GM12865 (cell line): ENCODE measurements at places on chromosomes 5 and 9.
A peak's percentile ranks its signal among the peaks of the same experiment; 100 is the strongest.

DNA sequence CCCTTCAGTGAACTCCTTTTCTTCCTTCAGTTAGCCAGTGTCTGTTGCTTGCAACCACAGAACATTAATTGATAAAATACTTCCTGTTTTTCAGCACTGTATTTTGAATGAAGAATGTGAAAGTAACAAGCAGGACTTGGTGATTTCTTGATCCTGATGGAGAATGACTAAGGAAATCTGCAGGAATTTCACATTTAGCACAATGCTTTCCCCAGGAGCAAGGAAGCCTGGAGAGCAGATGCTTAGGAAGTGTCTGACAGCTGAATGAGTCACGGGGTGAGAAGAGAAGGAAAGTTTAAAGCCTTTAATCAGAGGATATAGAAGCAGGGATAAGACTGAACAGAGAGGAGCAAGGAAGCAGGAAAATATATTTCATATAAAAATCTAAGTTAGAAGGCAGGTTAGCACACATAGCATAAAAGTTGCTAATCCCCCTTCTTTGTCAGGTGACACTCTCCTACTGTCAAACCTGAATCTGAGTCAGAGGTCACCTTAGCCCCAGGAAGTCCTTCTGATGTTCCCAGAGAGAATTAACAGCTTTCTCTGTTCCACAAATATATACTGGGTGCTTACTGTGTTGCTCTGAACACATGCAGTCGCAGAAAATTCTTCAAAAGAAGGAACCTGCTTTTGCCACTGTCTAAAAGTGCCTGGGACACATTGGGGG is 59.7 kb downstream of the GNA14 start:
- DNase-seq: no peak

- DNase-seq: no peak
These were observed 30.8 kb upstream of the ALDH1A1 start for GRCh38 chr9:72983512-72984225.

GRCh38 chr5:135039271-135040033 is 5.4 kb upstream of the PITX1 start:
- no peak for DNase-seq

- DNase-seq: no peak
These were observed 124.7 kb downstream of the GALNT10 start for GRCh38 chr5:154315196-154315595.

GRCh38 chr9:13140843-13141592 is 138.5 kb downstream of the MPDZ start:
- DNase-seq: no peak

DNA sequence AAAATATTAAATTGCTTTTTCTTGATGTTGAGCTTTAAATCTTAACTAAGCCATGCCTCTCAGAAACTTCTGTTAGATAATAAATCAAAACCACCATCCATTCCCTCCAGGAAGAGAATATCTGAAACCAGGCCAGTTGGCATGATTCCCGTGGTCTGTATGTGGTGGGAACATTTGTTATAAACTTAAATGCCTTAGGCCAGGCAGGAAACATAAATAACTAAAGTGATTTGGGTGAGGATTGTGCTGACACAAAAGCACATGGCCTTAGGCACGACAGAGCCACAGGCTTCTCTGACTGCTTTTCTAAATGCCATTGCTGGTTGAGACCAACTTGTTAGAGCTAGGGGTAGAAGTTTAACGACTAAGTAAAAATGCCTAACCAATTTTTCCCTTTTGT is 255.9 kb downstream of the GABRG2 start:
- no peak for DNase-seq

GRCh38 chr9:130069048-130069447 is 15.3 kb downstream of the GPR107 start:
- DNase-seq: no peak

DNA sequence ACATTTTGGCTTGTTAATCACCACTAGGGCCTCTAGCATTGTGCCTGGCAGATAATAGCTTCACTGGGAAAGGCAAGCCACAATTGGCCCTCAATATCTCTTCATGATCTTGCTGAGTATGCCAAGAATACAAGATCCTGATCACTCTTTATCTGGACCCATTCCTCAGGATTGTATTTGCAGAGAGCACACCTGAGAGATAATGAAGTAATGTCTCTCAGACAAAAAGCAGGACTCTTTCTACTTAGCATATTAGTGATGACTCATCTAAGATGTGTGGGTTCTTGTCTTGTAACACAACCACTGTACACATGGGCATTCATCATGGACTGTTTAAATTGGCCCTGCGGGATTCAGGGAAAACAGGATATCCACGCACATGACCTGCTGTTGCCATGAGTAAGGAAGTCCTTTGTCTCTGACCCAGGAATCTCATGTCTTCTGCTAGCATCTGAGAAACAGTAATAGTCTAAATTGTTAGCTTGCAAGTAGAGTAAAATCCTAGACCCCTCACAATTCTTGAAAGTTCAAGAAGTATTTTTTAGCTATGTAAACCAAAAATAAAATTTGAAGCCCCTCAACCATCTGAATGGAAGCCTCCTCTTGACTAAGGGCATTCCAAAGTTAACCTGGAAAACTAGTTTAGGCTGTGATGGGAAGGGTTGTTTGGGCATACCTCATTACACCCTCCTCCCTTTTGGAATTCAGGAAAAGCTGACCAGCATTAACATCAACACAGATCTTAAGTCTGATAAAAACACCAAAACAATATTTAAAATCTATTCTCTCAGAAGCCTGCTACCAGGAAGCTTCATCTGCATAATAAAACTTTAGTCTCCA is 28.0 kb upstream of the NFIL3 start:
- DNase-seq: no peak

- no peak for DNase-seq
These were observed 724.3 kb downstream of the PRELID2 start for GRCh38 chr5:145110834-145111233.

GRCh38 chr5:100270023-100270771 is 265.0 kb upstream of the FAM174A start:
- DNase-seq: no peak

DNA sequence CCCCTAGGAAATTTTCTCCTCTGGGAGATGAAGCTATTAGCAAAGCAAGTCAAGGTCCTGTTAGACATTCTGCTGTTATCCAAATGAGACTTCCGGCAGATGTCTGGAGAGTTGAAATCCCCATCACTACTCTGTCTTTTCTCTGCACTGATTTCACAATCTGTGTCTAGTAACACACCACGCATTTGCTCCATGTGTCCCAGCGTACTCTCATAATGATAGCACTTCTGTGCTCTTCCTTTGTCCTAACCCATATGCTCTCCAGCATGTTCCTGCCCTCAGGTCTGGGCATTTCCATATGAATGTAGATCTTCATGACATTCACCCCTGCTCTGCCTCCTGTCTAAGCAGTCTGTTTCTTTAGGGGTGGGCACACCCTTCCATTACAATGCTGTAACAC is 1949.0 kb upstream of the WWC1 start:
- DNase-seq: no peak

DNA sequence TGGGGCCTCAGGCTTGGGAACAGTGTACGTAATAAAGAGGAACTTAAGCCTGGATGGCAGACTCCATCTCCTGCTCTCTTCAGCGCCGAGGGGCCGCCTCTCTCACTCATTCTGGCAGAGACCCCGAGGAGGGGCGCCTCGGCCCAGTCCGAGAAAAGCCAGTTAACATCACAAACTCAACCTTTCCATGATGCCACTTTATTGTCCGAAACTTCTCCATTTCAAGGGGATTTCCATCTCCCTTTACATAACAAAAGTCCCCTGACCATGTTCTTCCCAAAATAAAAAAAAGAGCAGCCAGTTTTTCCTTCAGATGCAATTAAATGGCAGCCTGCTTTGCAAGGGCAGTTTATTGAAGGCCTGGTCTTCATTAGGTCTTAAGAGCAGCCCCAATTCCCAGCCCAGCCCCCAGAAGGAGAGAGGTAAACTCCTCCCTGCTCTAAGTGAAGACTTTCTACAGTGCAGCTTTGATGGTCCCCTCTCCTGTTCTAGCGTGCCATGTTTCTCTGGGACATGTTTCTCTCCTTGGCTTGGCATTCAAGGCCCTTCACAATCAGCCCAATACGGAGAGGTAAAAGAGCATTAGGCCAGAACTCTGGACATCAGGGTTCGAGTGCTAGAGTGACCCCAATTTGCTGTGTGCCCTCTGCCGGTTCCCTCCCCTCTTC is 19.5 kb upstream of the RAB14 start:
- DNase-seq: no peak

GRCh38 chr9:112111461-112111860 is 63.6 kb downstream of the SUSD1 start:
- no peak for DNase-seq

GRCh38 chr5:150656191-150657132 is 4.6 kb upstream of the MYOZ3 start:
- peak; percentile 79 for DNase-seq

DNA sequence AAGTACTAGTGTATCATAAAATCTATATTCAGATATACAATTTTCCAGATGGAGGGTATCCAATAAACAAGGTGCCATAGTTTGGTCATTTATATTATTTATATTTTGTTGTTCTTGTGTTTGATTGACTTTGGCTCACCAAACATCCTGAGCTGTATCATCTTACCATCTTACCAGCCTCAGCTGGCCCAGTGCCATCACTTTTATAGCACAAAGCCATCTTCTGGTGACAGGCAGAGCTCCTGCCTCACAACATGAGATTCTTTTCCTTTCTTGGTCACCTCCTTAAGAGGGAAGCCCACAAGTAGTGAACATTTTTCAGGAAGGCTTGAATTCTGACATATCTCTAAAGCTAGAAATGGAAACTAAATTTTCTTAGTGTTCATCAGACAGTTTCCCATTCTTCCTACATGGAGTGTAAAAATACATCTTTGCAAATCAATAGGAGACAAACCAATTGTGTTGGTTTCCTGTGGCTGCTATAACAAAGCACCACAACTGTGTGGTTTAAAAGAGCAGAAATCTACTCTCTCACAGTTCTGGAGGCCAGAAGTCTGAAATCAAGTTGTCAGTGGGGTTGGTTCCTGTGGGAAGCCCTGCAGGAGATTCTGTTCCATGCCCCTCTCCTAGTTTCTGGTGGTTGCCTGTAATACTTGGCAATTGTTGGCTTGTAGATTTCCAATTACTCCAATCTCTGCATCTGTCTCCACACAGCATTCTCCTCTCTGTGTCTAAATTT is 341.8 kb downstream of the MAN2A1 start:
- no peak for DNase-seq

DNA sequence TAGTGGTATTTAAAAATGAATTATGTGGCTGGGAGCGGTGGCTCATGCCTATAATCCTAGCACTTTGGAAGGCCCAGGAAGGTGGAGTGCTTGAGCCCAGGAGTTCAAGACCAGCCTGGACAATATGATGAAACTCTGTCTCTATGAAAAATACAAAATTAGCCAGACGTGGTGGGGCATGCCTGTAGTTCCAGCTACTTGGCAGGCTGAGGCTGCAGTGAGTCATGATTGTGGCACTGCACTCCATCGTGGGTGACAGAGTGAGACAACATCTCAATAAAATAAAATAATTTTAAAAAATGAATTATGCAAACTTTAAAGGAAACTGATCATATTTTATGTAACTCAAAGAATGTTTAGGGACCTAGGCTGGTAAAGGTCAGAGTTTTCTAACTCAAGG is 310.8 kb upstream of the DMRT1 start:
- no peak for DNase-seq

DNA sequence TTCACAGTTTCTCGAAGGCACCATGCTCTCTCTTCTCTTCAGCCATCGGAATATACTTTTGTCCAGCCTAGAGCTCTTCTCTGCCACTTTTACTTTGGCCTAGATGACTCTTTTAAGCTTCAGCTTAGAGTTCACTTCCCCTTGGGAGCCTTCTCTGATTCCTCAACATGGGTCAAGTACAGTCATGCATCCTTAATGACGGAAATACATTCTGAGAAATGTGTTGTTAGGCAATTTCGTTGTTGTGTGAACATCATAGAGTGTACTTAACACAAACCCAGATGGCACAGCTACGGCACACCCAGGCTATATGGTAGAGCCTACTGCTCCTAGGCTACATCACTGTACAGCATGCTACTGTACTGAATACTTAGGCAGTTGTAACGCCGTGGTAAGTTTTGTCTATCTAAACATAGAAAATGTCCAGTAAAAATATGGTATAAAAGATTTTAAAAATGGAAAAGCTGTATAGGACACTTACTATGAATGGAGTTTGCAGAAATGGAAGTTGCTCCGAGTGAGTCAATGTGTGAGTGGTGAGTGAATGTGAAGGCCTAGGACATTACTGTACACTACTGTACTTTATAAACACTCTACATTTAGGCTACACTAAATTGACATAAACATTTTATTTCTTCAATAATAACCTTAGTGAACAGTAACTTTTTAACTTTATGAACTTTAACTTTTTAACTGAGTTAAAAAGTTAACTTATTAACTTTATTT is 15.1 kb upstream of the TNFSF15 start:
- no peak for DNase-seq

DNA sequence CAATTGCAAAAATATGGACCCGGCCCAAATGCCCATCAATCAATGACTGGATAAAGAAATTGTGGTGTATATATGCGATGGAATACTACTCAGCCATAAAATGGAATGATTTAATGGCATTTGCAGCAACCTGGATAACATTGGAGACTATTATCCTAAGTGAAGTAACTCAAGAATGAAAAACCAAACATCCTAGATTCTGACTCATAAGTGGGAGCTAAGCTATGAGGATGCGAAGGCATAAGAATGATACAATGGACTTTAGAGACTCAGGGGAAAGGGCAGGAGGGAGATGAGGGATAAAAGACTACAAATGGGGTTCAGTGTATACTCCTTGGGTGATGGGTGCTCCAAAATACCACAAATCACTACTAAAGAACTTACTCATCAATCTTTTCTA is 247.6 kb upstream of the FBXL7 start:
- DNase-seq: no peak

- no peak for DNase-seq
These were observed 369.8 kb upstream of the PDE4D start for GRCh38 chr5:60263346-60263745.

DNA sequence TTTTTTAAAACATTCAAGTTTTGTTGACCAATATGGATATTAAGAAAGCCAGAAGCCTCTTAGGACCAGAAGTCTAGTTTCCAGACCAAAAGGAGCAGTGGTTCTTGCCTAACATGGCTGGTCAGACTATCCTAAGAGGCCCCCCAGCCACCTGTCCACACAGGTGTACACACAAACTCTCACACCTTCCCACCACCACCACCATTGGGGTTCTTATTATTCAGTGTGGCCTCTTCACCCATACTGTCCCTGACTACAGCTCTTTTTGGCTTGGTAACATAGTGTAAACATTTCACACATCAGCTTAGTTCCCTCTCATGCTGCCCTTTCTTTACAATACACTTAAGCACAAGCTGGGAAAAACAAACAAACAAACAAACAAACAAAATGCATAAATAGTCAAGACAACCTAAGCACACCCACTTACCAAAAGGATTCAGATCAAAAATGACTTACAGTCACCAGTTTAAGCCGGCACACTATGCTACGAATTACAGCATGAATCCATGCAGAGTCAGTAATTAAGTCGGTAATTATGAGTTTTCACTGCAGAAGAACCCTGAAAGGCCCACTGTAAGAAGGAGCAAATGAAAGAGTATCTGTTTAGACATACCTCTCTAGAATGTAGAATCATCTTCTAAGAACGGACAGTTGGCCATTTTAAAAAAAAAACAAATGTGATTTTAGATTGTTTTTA is 9.5 kb downstream of the LHFPL2 start:
- no peak for DNase-seq
